Fibroblast of skin of right quadriceps (primary cell): ENCODE measurements at places on chromosomes 1 and 21.

GRCh38 chr21:20330652-20331051 lies 667.6 kb upstream of the NCAM2 start:
- no peak for DNase-seq

DNA sequence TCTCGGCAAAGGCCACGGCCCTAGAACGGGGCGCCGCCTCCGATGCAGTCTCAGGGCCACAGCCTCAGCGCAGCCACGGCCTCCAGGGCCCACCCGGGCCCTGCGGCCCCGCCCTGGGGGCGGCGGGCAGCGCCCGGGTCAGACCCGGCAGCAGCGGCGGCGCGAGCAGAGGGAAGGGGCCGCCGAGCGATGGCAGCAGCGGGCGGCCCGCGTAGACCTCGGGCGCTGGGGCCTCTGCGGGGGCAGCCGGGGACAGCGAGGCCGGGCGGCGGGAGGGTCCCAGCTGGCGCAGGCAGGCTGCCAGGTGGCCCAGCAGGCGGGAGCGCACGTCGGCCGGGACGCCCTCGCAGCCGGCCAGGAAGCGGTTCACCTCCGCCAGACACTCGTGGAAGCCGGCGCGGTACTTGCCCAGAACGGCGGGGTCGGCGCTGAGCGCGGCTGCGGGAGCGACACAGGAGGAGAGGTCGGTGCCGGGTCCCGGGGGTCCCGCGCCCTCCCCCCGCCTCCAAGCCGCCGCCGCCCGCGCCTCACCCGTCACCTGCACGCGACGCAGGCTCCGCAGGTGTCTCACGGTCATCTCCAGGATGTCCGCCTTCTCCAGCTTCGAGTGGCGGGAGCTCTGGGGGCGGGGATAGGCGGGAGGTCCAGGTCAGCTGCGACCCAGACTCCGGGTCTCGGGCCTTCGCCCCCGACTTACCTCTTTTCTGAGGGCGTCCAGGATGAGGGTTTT lies 737 bp downstream of the HES4 start:
- DNase-seq = peak; percentile 19

- peak; percentile 32 for DNase-seq
Observed at GRCh38 chr1:54046671-54047383, 6.2 kb downstream of the TMEM59 start.

GRCh38 chr1:239841631-239842030 lies 250.1 kb upstream of the FMN2 start:
- DNase-seq = no peak
